Right lobe of liver (tissue), 6 donors: ENCODE measurements at places on chromosomes 13 and 19. TPM values are rescaled to one million over a fixed set of nuclear protein-coding genes. Genes with fewer than 3 reads are reported as not detected.

GRCh38 chr13:69418319-69418718 lies 689.3 kb upstream of the ATXN8OS start:
- no peak for DNase-seq

Gene CGB1
- total RNA-seq: not detected

Gene IZUMO2
- not detected for total RNA-seq

Gene GZMM
- not detected for total RNA-seq

Gene ACTL9
- not detected for total RNA-seq

DNA sequence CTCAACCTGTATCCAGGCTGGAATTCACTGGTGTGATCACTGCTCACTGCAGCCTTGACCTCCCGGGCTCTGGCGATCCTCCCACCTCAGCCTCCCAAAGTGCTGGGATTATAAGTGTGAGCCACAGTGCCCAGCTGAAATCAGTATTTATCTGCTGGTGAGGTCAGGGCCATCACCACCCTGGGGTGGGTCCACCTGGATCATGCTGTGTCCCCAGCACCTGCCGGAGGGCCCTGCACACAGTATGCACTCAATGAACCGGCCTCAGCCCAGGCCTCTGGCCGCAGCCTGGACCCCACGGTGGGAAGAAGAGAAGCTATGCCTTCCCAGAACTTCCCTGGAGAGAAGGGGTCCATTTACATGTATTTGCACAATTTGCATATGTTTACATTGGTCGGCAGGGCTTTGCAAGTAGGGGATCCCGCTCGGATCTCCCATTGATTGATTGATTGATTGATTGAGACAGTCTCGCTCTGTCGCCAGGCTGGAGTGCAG lies 2.6 kb upstream of the SLC5A5 start:
- no peak for DNase-seq

GRCh38 chr19:31347354-31347753 lies 1.9 kb downstream of the TSHZ3 start:
- DNase-seq: no peak

Gene SPATA13
- 25.6 TPM for total RNA-seq

Gene MCF2L
- 9.6 TPM for total RNA-seq

- DNase-seq: peak; percentile 49
Observed at GRCh38 chr19:1992759-1993260, 22.7 kb downstream of the BTBD2 start.

DNA sequence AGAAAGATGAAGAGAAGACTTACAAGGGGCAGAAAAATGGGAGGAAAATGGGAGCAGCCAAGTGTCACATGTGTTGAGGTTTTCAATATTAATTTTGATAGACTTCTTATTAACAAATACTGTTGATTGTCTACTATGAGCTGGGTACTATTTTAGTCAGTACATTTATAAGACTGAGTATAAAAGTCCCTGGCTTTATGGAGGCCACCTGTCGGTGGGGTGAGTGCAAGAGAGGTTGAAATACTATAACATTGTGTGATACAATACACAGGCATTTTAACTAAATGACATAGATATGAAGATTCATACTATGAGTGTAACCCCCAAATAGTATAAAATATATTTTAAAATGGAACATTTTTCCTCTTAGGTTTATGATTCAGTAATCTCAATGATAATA lies 29.9 kb downstream of the SLC10A2 start:
- DNase-seq: no peak

GRCh38 chr13:60018536-60018935 lies 145.2 kb downstream of the DIAPH3 start:
- DNase-seq: no peak

Gene TSKS
- total RNA-seq: not detected

- DNase-seq: peak; percentile 90
Observed at GRCh38 chr19:1269478-1270212, 513 bp downstream of the CIRBP start.

- DNase-seq: no peak
Observed at GRCh38 chr19:58296104-58296503, 9.1 kb upstream of the ERVK3-1 start.

- DNase-seq: no peak
Observed at GRCh38 chr19:36051236-36051635, 2.8 kb downstream of the THAP8 start.

GRCh38 chr13:109602356-109602755 lies 184.0 kb downstream of the IRS2 start:
- DNase-seq: no peak

Gene KLF5
- 0.79 TPM for total RNA-seq

- no peak for DNase-seq
Observed at GRCh38 chr19:12754465-12755196, 3.0 kb downstream of the BEST2 start.

DNA sequence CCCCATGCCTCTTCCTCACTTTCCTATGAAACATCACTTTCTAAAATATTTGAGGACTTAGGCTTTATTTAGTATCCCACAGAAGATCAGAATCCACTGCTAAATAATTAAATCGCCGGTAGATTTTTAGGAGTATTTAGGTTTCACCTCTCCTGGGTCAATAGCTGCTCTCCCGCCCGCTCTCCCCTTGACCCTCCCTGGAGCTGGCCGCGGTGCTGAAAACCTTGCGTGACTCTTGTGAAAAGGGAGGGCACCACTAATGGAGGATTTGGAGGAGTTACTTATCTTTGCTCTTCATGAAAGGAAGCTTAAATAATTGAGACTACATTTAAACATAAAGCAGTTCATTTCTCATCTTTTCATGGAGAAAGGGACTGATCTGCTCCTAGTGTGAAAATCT lies 14.1 kb downstream of the POU4F1 start:
- DNase-seq: peak; percentile 40
